T-helper 17 cell (primary cell): ENCODE measurements at places on chromosomes 3 and 15.

DNA sequence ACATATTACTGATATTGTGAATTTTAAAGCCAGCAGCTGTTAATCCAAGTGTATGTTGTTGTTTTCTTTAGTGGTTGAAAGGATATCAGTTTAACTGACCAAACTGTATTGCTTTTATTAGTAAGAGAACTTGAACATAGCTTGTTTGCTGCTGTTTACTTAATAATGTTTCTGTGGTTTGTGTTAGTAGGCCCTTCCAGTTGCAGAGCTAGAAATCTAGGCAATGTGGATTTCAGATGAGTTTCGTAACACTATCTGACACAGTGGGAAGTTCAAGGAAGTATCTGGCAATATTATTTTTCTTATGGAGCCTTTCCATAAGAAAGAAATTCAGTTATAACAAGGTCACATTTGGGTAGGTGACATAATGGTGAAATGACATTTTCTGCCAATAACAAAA, 18.5 kb downstream of the ZNF609 start:
- no peak for DNase-seq

DNA sequence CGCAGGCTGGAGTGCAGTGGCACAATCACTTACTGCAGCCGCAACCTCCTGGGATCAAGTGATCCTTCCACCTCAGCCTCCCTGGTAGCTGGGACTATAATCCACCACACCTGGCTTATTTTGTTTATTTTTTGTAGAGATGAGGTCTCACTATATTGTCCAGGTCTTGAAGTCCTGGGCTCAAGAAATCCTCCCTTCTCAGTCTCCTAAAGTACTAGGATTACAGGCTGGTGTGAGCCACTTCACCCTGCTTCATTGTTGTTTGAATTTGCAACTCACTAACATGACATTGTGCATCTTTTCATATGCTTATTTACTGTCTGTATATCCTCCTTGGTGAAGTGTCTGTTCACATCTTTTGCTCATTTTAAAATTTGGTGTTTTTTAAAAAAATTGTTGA, 10.1 kb downstream of the PARP15 start:
- no peak for DNase-seq

- no peak for DNase-seq
Observed at GRCh38 chr3:29297998-29298397, 17.1 kb downstream of the RBMS3 start.

GRCh38 chr15:61411902-61412510, 182.9 kb upstream of the RORA start:
- no peak for DNase-seq

GRCh38 chr3:183896184-183896583, 11.5 kb upstream of the PARL start:
- no peak for DNase-seq

- no peak for DNase-seq
Observed at GRCh38 chr3:58900386-58900785, 149.4 kb downstream of the CFAP20DC start.

DNA sequence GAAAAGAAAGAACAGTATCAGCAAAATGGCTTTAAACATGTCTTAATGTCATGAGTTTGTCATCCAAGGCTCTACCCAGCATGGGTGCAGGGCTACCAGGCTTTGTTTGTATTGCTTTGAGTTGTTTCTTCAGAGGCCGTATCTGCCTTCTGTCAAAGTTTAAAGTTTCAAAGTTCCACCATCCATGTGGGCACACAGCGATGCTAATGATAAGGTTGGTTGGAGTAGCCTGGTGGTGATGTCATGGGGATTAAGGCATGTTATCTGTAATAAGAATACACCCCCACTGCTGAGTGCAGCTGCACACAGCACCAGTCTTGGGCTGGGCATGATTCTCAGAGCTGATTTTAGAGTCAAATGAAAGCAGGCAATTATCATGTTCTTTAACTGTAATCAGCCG, 72.0 kb upstream of the LRTM1 start:
- DNase-seq, result no peak
